GM12878 (cell line): ENCODE measurements at places on chromosomes 7 and 10.
A peak's percentile ranks its signal among the peaks of the same experiment; 100 is the strongest.

GRCh38 chr7:143503261-143503660 is 25.6 kb downstream of the TAS2R41 start:
- DNase-seq = no peak

DNA sequence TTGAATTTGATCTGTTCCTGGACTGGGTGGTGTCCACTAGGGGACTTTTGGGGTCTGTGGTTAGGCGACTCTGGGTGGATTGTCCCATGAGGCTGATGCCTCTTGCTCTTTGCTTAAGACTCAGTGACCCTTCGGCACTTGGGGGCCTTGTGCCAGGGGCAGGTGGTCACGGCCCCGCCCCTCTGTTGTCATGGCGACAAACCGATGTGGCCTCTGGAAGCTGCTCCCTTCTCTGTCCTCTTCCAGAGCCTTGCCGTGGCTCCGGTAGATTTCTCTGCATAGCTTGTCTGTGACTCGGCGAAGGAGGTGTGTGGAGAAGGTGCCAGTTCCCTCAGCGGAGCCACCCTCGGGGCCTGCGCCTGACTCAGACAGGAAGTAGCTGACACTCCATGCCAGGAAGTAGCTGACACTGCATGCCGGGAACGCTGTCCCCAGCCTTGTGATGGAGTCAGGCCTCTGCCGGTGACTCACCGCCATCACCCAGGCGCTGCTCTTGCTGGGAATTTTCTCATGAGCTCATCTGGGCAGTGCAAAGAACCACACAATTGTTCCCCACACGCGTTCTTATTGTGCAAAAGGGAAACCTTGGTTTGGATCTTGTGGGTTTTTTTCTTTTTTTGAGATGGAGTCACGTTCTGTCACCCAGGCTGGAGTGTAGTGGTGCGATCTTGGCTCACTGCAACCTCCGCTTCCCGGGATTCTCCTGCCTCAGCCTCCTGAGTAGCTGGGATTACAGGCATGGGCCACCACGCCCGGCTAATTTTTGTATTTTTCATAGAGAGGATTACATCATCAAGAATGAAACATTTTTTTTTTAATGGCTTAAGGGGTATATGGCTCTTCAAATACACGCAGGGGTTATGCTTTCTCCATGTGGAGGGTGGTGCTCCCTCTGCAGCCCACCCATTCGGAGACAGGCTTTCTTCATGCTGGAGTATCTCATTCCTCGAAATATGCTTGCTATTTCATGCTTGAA is 72.6 kb downstream of the PFKFB3 start:
- peak; percentile 49 for DNase-seq

GRCh38 chr10:1659221-1659791 is 78.0 kb downstream of the ADARB2 start:
- DNase-seq = no peak

GRCh38 chr10:97466755-97467154 is 20.8 kb downstream of the ZDHHC16 start:
- DNase-seq = no peak

DNA sequence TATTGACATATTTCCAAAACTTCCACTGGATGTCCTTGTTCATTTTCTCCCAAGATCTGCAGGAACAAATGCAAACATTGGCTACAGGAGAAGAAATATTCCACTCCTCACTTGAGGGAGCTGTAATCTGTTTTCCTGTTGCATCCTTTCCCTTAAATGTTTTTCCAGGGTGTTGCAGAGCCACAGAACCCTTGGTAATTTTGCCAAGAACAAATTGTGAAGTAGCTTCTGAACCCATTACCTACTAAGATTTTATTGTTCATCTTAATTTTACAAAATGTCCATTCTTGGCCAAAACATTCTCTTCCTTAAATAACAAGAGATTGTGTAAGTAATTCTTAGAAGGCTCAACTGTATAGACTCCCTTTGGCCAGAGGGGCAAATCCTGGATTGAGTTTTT is 177.0 kb downstream of the GNAT3 start:
- DNase-seq = no peak

GRCh38 chr10:89001024-89001728 is 10.6 kb downstream of the FAS start:
- no peak for DNase-seq

DNA sequence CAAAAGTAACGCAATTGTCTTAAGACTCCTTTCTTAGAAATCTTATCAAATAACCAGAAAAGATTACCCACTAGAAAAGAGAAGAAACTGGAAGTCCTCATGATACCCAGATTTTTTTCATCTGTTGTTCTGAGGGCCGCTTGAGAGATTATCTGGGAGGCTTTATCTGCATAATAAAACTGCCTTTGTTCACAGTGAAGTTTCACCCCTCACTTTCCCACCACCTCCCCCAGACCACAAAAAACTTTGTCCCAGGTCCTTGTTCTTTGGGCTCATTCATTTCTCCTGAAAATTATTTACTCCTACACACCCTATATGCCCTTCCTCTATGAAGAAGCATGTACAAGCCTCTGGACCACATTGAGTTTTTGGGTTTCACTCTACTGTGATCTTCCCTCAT is 745.1 kb upstream of the COBL start:
- no peak for DNase-seq

DNA sequence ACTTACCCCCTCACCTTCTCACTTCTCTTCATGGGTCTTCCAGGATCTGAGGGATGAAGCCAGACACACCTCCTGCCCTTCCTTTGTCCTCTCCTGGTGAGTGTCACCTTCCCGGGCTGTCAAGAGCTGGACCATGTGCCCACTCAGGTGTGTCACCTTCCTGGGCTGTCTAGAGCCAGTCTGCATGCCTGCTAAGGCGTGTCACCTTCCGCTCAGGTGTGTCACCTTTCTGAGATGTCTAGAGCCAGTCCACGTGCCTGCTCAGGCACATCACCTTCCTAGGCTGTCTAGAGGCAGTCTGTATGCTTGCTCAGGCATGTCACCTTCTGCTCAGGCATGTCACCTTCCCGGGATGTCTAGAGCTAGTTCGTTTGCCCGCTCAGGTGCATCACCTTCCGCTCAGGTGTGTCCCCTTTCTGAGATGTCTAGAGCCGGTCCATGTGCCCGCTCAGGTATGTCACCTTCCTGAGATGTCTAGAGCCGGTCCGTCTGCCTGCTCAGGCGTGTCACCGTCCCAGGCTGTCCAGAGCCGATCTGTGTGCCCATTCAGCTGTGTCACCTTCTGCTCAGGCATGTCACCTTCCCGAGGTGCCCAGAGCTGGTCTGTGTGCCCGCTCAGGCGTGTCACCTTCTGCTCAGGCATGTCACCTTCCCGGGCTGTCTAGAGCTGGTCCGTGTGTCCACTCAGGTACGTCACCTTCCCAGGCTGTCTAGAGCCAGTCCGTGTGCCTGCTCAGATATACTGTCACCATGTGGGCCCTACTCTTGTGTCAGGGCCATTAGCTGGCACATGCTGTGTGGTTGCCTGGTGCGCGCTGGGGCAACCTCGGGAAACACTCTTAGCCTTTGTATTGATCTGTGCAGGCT is 245.3 kb downstream of the EBF3 start:
- DNase-seq = no peak

DNA sequence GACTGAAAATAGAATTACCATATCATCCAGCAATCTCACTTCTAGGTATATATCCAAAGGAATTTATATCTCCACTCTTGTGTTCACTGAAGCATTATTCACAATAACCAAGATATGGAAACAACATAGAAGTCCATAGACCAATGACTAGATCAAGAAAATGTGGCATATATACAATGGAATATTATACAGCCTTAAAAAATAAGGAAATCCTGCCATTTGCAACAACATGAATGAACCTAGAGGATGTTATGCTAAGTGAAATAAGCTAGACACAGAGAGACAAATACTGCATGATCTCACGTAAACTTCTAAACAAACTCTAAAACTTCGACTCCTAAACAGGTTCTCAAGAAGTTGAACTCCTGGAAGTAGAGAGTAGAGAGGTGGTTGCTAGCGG is 254.5 kb downstream of the SKIDA1 start:
- no peak for DNase-seq

- DNase-seq = no peak
Observed at GRCh38 chr7:2151801-2152612, 80.7 kb downstream of the MAD1L1 start.

GRCh38 chr10:43843321-43844101 is 194.8 kb upstream of the ZNF32 start:
- DNase-seq = no peak

- DNase-seq = no peak
Observed at GRCh38 chr7:142793156-142793555, 22.4 kb downstream of the PRSS2 start.

- DNase-seq = no peak
Observed at GRCh38 chr10:77291596-77292505, 345.8 kb downstream of the KCNMA1 start.

DNA sequence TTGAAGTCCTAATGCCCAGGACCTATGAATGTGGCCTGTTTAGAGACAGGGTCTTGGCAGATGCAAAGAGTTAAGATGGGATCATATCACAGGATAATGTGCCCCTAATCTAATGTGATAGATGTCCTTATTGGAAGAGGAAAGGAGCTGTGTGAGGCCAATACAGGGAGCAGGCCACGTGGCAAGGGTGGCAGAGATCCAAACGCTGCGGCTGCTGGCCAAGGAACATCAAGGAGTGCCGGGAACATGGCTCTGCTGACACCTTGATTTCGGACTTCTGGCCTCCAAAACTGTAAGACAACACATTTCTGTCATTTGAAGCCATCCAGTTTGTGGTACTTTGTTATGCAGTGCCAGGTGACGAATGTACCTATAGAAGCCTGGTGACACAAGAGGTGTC is 37.7 kb upstream of the EZH2 start:
- no peak for DNase-seq

GRCh38 chr7:151304856-151305255 is 36.8 kb upstream of the NUB1 start:
- DNase-seq = no peak

GRCh38 chr10:130686689-130687300 is 550.6 kb downstream of the GLRX3 start:
- no peak for DNase-seq

GRCh38 chr7:98569691-98570337 is 47.3 kb upstream of the NPTX2 start:
- no peak for DNase-seq

DNA sequence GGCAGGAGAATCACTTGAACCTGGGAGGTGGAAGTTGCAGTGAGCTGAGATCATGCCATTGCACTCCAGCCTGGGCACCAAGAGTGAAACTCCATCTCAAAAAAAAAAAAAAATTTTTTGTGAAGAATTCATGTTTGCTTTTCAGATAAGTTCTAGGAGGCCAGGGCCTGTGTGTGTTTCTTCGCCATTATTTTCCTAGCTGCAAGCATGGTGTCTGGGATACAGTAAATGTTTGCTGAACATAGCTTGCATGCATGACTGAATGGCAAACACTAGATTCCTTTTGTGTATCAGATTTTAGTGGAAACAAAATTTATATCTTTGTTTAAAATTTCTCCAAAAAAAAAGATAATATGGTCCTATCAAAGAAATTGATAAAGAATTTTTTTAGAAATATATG is 9.7 kb upstream of the MACC1 start:
- DNase-seq = no peak

DNA sequence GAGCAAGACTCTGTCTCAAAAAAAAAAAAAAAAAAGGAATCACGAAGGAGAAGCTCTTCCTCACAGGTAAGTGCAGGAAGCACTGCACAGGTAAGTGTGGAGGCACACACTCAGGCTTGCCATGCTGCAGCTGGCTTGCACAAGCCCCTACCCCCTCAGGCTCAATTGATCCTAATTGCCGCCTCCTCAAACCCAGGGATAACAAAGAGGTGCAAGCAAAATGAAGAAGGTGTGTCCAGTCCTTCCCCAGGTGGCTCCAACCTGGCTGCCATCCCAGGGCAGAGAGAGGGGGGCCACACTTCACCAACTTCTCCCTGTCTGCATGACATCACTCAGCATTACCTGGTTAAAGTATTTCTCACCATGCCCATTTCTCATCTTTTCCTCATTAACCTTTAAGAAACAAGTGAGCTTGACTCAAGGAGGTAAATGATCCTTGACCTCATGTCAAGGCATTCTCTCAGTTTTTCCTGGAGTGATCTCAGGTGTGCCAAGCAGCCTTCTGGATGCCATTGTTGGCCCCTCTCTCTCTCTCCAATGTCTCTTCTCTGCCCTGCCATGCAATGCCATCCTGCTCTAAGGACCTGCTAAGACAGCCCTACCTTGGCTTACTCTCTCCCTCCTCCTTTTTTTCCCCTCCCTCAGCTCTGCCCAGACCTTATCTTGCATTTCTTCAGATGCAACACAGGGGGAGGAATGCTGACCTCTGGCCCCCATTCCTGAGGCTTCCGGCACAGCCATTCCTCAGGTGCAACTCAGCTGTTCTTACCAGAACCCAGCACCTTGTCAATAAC is 13.0 kb upstream of the TRPV6 start:
- no peak for DNase-seq

DNA sequence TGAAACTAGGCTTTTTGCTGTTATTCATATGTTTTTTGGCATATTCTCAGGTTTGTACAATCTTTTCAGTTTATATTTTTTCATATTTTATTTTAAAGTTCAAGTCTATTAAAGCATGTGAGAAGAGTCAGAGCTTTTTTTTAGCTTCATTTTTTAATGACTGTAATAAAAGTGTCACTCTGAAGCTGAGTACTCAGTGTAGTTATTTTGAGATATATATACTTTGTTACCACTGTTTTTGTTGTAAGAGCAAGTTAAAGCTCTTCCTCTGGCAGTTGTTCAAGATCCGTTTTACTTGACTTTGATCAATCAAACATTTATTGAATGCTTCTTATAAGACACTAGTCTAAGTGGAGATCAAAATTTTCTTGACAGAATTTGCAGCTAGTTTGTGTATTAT is 37.5 kb downstream of the CASD1 start:
- no peak for DNase-seq

DNA sequence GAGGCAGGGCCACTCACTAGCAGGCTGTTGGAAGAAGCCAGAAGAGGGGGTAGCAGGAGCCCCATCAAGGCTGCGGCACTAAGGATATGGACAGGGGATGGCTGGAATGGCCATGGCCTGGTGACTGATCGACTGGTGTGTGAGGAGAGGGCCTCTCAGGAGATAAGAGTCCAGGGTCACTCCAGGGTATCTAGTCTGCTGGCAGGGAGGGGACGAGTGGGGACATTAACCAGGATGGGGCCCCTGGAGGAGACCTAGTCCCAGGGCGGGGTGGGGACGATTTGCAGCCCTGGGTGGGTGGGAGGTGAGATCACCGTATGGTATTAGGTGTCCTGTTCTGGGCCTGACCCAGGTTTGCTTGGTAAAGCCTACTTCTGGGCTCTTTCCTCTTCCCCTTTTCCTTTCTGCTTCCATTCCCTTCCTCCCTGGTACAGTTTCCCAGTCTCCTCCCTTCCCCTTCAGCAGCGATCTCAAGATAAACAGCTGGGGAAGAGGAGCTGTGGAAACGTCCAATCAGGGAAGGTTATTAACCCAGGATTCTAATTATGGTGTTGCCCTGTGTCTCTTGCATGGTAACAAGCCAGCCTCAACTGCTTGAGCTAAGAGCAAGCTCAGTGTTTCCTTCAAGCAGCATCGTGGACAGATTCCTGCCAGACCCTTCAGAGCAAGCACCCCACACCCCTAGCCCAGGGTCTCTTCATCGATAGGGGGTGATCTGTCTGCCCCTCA is 233.2 kb downstream of the RPS24 start:
- no peak for DNase-seq

- DNase-seq = no peak
Observed at GRCh38 chr7:154183482-154183881, 131.3 kb downstream of the DPP6 start.

- DNase-seq = no peak
Observed at GRCh38 chr10:4825868-4826791, at the start of gene AKR1E2. AKR1E2 (plus strand) TSS chr10:4826207; CDS start chr10:4826325, 118 bp downstream.
